ENCODE measurements at places on chromosomes 1 and 21.

DNA sequence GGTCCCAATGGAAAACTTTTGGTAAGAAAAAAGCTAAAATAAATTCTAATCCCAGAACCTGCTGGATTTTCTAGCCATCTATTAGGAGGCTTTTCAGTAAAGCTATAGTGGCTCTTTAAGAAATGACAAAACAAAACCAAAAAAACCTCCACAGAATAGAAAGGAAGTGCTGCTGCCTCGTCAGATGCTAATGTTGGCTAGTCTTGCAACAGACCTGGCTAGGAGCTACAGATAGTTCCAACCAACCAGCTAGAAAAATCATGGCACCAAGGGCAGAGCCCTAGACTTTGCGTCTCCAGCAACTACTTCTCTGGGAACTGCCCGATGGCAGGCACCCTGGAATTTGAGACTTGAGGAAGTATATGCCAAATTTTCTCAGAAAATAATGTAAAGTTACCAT is 7.6 kb downstream of the CD101 start:
- no peak for DNase-seq

GRCh38 chr1:31643976-31644559 is 608 bp downstream of the PEF1 start:
- no peak for DNase-seq

GRCh38 chr1:10759413-10760200 is 36.8 kb downstream of the CASZ1 start:
- DNase-seq, result peak; percentile 55

- no peak for DNase-seq
These were observed 11.4 kb downstream of the SLC5A9 start for GRCh38 chr1:48233666-48234485.

GRCh38 chr1:219517031-219517430 is 95.9 kb downstream of the ZC3H11B start:
- DNase-seq, result peak; percentile 34

GRCh38 chr1:47527653-47528272 is 89.9 kb downstream of the FOXD2 start:
- peak; percentile 79 for DNase-seq

GRCh38 chr1:229192031-229192430 is 78.9 kb upstream of the RAB4A start:
- DNase-seq, result no peak

- DNase-seq, result peak; percentile 89
These were observed at the start of gene ZBTB8B for GRCh38 chr1:32464716-32465577. Gene ZBTB8B, plus strand, starts transcription at chr1:32465072. Its CDS starts 5,553 bp downstream, at chr1:32470625.

DNA sequence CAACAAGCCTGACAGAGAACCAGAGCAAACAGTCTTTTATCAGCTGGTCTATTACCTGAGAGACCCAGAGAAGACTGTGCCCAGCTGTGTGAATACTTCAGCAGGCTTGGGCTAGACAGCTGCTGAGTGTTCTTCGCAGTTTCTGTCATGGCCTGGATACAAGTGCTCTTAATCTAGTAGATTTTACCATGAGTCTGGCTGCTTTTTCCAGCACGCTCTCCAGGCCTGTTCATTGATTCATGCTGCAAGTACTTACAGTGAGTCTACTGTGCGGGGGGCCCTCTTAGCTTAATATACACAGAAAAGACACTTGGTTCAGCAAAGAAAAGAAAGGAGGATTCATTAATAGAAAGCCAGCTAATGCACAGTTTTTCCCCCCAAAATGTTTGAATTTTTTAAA is 48.5 kb downstream of the RGS7 start:
- DNase-seq, result no peak

GRCh38 chr1:222815440-222815765 is 564 bp downstream of the DISP1 start:
- DNase-seq, result no peak

- DNase-seq, result no peak
These were observed 7.1 kb upstream of the PHLDA3 start for GRCh38 chr1:201475915-201476669.

DNA sequence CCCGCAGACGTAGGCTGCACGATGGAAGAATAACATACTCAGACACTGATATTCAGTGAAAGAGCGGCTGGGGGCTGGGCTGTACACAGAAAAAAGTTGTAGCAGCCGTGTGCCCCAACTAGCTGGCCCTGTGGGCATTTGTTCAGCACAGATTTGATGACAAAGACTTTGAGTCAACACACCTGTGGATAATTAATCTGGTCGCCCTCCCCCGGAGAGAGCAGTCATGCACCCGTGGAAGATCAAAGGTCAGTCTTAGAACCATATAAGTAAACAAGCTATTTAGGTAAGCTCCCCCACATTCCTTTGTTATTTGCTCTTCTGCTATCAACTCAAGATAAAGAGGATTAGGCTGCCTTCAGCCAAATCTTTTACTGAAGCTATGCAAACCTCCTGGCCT is 148.4 kb upstream of the HMCN1 start:
- DNase-seq, result peak; percentile 68

GRCh38 chr1:181033799-181034451 is at the start of gene MR1:
Gene MR1, plus strand, starts transcription at chr1:181033983. Its CDS starts 25 bp downstream, at chr1:181034008.
- peak; percentile 45 for DNase-seq

GRCh38 chr1:153696741-153697140 is 18.3 kb downstream of the NPR1 start:
- DNase-seq, result no peak

DNA sequence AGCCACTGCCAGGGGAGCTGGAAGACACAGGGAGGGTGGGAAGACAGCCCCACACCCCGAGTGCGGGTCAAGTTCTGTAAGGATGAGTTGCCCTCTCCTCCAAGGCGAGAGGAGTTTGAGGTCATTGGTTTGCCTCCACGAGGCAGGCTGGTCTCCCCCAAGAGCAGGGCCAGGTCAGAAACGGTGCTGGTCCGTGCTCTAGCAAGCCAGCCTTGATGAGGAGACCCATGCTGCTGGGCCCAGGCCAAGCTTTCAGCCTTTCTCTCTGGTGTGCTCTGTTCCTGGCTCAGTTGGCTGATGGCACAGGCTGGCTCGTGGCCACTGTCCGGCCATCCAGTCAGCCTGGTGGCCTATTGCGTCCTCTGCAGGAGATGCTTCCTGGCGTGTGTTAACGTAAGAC is 12.0 kb upstream of the PCBP3 start:
- DNase-seq, result no peak

- DNase-seq, result no peak
These were observed 600.6 kb downstream of the AJAP1 start for GRCh38 chr1:5254975-5255374.

DNA sequence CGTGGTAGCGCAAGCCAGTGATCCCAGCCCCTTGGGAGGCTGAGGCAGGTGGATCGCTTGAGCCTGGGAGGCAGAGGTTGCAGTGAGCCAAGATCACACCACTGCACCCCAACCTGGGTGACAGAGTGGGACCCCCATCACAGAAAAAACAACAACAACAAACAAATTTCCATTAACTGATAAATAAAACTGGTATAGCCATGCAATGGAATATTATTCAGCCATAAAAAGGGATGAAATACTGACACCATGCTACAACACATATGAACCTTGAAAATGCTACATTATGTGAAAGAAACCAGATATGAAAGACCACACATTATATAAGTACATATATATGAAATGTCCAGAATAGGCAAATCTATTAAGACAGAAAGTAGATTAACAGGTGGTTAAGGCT is 12.0 kb downstream of the CLCC1 start:
- DNase-seq, result no peak

GRCh38 chr1:4801192-4801924 is 146.9 kb downstream of the AJAP1 start:
- no peak for DNase-seq

- no peak for DNase-seq
These were observed 35.9 kb upstream of the PDE9A start for GRCh38 chr21:42617486-42617885.

DNA sequence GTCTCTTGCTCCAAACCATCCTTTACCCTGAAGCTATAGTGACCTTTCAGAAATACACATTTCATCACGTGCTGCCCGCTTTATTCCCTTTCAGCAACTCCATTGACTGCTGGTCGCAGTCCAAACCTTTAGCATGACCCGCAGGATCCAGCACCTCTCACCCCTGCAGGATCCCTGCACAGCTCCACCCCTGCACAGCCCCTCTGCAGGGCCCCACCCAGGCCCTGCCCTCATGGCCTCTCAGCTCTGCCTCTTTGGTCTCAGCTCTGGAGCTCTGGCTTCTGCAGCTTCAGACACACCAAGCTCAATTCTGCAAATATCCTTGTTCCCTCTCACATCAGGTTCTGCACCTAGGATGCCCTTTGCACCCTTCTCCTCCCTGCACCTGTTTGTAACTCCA is 264.9 kb upstream of the C1orf174 start:
- DNase-seq, result no peak

DNA sequence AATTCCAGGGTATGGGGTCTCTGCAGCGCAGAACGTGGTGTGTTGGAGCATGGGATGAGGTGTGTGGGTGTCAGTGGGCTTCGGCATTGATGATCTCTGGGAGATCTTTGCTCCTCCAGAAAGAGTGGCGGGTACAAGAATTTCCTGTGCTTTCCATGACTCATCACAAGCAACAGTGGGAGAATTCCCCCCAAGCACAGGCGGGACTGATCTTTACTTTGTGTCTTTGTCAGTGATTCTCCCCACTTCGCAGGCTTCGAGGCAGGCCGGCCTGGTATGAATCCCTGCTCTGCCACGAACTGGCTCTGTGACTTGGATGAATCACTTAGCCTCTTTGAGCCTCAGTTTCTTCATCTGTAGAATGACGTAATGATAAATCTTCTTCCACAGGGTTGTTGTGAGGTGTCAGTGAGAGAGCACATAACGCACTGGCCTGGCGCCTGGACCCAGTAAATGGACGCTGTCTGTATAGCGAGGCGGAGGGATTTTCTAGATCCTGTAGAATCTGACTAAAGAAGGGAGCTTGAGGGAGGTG is 2.0 kb downstream of the OPRD1 start:
- no peak for DNase-seq

- DNase-seq, result peak; percentile 10
These were observed 80.0 kb downstream of the LHX4 start for GRCh38 chr1:180310095-180310494.

GRCh38 chr1:21573971-21574465 is 64.8 kb downstream of the ALPL start:
- DNase-seq, result peak; percentile 66

DNA sequence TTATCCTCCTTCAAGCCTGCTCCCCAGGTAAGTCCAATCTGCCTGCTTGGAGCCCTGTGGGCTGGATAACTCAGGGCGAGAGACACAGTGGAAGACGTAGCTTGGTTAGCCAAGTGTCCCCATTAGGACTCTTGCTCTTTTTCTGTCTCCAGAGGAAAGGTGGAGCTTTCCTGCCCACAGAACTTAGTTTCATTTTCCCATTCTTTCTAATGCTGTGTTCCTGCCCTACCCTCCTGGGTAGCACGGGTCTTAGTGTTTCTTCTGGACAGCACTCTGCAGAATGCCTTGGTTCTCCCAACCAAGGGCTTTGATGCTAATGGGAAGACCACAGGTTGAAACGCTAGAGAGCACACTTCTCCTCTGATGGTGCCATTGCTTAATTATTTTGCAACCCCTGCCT is 92.5 kb upstream of the LRRC8D start:
- DNase-seq, result no peak

DNA sequence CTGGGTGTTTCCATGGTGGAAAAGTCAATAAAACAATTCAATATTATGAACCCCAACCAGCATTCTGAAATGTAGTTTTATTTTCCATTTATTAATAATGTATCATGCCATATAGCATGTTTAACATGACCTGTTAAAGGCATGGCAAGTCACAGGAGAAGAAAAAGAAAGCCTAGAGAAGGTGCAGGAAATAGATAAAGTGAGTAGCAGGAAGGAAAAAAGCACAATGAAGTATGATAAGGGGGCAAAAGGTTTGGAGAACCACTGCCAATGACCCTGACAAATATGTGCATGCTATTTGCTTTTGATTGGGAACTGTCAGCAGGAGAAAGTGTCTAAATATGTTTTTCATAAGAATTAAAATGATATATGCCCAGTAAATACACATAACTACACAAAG is 85.6 kb downstream of the HMCN1 start:
- DNase-seq, result no peak

DNA sequence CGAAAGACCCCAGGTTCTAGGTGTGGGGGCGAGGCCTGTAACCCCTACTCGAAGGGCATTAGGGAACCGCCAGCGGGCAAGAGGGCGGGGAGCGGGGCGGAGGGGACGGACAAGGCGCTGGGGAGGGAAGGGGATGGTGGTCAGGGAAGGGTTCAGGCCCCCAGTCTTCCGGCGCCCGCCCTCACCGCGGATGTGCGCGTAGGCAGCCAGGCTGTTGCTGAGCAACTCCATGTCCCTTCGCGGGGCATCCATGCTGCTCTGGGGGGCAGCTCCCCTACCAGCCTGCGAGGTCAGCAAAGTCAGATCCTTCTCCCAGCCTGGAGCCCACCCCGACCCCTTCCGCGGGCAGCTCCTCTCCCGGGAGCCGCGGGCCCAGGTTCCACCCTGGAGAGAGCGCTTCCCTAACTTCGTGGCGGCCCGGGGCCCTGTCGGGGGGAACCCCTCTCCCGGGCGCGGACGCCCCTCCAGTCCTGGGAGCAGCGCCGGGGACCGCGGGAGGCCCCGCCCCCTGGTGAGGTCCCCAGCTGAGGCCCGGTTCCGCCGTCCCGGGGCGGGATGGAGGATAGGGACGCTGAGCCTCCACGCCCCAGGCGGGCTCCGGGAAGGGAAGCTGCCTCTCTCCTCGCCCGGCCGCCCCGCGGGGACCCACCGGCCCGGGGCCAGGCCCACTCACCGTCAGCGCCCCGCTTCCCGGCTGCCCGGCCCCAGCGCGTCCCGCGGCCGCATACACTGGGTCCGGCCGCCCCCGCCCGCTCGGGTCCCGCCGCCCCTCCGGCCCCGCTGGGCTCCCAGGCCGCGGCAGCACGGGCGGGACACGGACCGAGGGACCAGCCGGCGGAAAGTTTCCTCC is 434 bp downstream of the EVA1B start:
- peak; percentile 29 for DNase-seq

DNA sequence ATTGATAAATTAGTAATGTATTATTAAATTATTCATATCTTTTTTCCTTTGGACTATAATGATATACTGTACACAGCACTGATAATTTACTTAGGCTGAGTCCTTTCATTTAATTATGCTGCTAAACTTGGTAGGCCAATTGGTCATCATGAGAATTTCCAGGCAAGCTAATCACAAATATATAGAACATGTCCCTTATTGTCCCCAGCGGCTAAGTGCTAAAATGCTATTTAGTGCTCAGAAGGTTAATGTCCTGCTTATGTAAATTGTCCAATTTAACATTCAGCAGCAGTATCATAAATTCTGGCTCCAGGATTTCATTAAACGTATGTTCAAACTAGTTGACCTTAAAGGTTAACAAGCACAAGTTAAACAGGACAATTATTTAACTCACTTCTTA is 30.0 kb upstream of the RRP15 start:
- DNase-seq, result no peak

- no peak for DNase-seq
These were observed 208.5 kb downstream of the TTLL7 start for GRCh38 chr1:83790446-83790845.

DNA sequence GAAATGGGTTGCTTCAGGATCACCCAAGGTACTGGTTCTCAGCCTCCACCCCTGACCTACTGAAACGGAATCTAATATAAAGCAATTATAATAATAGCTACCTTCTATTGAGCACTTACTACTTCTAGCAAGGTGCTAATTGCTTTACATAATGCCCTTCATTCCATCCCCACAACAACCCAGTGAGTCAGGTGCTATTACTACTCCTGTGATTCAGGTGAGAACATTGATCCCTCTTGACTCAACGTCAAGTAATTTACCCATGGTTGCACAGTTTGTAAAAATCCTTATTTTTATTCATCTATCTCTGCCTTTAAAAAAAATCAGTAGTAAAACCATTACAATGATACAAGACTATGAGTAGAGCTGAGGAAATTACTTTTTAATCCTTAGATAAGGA is 85.2 kb downstream of the UCHL5 start:
- peak; percentile 11 for DNase-seq

All from Calu3 (cell line).